Memory B cell (primary cell): ENCODE measurements at places on chromosomes 16 and 17.

- peaks cover 3% of the 10 kb centered on the region for H3K4me1 ChIP-seq
- no peak for DNase-seq
- H3K4me3 ChIP-seq, result no peak overlapping the region
- no peak overlapping the region for H3K27ac ChIP-seq
Measured at GRCh38 chr17:73652886-73653480, 8.7 kb upstream of the SDK2 start.

GRCh38 chr16:56257666-56258342 lies 66.5 kb downstream of the GNAO1 start:
- H3K27ac ChIP-seq, result no peak overlapping the region
- peaks cover 8% of the 10 kb centered on the region for H3K4me1 ChIP-seq
- DNase-seq, result no peak
- H3K27me3 ChIP-seq, result peaks cover 6% of the 10 kb centered on the region
- no peak overlapping the region for H3K4me3 ChIP-seq
- no peaks in the 10 kb centered on the region for H3K36me3 ChIP-seq

- H3K4me1 ChIP-seq, result no peaks in the 10 kb centered on the region
- no peaks in the 10 kb centered on the region for H3K36me3 ChIP-seq
- no peak for DNase-seq
- H3K27ac ChIP-seq, result no peak overlapping the region
- peaks cover 11% of the 10 kb centered on the region for H3K27me3 ChIP-seq
Measured at GRCh38 chr17:78529871-78530670, 47.1 kb downstream of the DNAH17 start.

- H3K4me3 ChIP-seq, result no peak overlapping the region
- H3K36me3 ChIP-seq, result peaks cover 12% of the 10 kb centered on the region
- H3K27ac ChIP-seq, result no peak overlapping the region
- no peaks in the 10 kb centered on the region for H3K27me3 ChIP-seq
Measured at GRCh38 chr17:73401911-73402310, 90.1 kb upstream of the CDC42EP4 start.

DNA sequence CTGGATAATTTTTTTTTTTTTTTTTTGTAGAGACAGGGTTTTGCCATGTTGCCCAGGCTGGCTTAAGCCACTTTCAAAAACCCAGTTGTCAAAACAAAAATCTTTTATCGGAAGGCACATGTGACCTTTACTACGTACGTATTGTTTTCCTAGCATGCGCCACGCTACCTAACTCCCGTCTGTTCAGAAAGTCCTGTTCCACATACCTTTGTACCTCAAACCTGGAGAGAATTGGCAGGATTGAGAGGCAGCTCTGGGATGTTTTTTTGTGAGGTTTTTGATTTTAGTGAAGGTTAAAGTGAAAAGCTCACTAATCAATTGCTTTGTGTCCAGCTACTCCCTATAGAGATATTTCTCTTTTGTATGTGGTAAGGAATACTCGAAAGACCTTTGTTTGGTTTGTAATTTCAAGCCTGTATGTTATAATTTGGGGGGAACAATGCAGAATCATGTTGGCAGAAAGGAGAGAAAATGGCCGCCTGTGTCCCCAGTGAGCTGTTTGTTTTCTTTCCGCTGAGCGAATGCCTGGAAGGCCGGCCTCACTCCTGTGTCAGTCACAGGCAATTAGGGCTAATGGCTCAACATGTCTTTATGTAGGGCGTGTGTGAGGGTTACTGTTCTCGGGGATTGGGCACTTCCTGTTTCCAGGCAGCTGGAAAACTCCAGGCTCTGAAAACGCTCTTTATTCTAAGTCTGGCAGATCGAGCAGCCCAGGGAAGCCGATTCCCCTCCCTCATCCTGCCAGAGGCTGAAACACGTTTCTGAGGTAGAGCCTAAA lies 60.8 kb upstream of the CLEC18A start:
- no peak overlapping the region for H3K4me3 ChIP-seq
- H3K4me1 ChIP-seq, result peaks cover 6% of the 10 kb centered on the region
- H3K36me3 ChIP-seq, result peaks cover 33% of the 10 kb centered on the region
- H3K27me3 ChIP-seq, result no peaks in the 10 kb centered on the region
- no peak for DNase-seq

GRCh38 chr17:72754513-72754912 lies 338.0 kb downstream of the SLC39A11 start:
- no peak for DNase-seq
- H3K36me3 ChIP-seq, result peaks cover 24% of the 10 kb centered on the region
- H3K4me3 ChIP-seq, result no peak overlapping the region

- H3K4me3 ChIP-seq, result peak overlapping the region; percentile 24
- H3K27me3 ChIP-seq, result peaks cover 17% of the 10 kb centered on the region
- H3K27ac ChIP-seq, result no peak overlapping the region
- DNase-seq, result no peak
- peaks cover 4% of the 10 kb centered on the region for H3K36me3 ChIP-seq
Measured at GRCh38 chr16:85326113-85326793, 214.0 kb upstream of the CIBAR2 start.

GRCh38 chr16:10896723-10897122 lies 19.7 kb downstream of the CIITA start:
- DNase-seq, result no peak
- peaks cover 67% of the 10 kb centered on the region for H3K4me1 ChIP-seq
- H3K27ac ChIP-seq, result peak overlapping the region; percentile 87
- peak overlapping the region; percentile 73 for H3K4me3 ChIP-seq
- peaks cover 63% of the 10 kb centered on the region for H3K36me3 ChIP-seq

DNA sequence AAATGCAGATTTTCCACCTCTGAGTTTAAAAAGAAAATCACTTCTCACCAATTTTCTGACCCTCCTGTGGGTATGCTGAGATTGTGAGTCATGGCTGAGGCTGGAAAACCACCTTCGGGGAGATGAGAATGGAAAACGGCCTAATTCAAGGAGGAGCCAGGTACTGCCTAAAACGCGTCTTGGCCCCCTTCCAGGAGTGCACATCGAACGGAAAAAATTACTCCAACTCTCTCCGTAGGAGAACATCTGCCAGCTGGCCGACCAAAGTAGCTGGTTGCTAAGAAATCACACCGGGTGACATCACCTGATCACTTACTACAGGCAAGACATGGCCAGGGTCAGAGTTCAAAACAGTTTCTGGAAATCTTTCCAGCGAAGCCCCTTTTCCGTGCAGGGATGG lies 107.6 kb downstream of the ZNF423 start:
- DNase-seq, result no peak
- H3K4me3 ChIP-seq, result no peak overlapping the region
- no peak overlapping the region for H3K27ac ChIP-seq
- H3K36me3 ChIP-seq, result no peaks in the 10 kb centered on the region

DNA sequence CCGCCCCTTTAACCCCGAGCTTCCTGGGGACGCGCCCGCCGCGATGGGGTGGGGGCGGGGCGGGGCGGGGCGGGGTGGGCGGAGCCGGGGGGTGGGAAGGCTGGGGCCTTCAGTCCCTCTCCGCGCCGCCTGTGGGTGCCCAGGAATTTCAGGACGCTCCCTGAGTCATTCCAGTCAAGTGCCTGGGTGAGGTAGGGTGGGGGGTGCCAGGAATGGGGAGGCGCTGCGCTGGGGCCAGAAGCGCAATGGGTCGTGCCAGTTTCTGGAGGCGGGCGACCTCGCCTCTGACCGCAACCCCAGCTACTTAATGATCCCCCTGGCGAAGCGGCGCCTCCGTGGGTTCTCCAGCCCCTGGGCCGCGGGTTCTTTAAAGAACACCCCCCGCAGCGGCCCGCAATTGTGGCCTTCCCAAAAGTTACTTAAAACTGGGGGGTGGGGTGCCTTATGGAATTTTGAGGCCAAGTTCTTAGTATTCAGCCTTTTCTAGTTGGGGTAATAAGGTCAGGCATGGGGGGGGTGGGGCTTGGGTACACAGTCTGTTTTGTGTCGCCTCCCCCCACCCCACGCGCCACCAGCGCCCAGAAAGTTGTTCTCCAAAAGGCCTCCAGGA lies 826 bp upstream of the GSE1 start:
- H3K4me3 ChIP-seq, result peak overlapping the region; percentile 87
- H3K27me3 ChIP-seq, result no peaks in the 10 kb centered on the region
- H3K4me1 ChIP-seq, result peaks cover 35% of the 10 kb centered on the region
- DNase-seq, result no peak
- peak overlapping the region; percentile 31 for H3K27ac ChIP-seq

DNA sequence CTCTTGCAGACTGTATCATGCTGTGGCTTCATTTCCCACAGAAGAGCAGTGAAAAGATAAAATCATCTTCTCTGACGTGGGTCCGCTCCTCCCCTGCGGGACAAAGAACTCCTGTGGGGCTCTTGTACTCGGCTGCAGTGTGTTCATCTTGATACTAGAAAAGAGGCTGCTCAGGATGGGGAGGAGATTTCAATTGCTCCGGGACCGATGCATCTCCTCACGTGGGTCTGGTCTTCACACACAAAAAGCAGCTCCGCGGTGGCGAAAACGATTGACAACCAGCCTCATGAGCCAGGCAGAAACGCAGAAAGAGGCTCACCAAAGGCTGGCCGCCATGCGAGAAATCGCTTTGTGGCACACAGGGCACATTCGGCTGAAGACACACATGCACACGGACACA lies 14.4 kb upstream of the KCNJ18 start:
- H3K27ac ChIP-seq, result no peak overlapping the region
- no peaks in the 10 kb centered on the region for H3K4me1 ChIP-seq
- no peak for DNase-seq
- no peak overlapping the region for H3K4me3 ChIP-seq
- H3K27me3 ChIP-seq, result no peaks in the 10 kb centered on the region
- peaks cover 2% of the 10 kb centered on the region for H3K36me3 ChIP-seq

DNA sequence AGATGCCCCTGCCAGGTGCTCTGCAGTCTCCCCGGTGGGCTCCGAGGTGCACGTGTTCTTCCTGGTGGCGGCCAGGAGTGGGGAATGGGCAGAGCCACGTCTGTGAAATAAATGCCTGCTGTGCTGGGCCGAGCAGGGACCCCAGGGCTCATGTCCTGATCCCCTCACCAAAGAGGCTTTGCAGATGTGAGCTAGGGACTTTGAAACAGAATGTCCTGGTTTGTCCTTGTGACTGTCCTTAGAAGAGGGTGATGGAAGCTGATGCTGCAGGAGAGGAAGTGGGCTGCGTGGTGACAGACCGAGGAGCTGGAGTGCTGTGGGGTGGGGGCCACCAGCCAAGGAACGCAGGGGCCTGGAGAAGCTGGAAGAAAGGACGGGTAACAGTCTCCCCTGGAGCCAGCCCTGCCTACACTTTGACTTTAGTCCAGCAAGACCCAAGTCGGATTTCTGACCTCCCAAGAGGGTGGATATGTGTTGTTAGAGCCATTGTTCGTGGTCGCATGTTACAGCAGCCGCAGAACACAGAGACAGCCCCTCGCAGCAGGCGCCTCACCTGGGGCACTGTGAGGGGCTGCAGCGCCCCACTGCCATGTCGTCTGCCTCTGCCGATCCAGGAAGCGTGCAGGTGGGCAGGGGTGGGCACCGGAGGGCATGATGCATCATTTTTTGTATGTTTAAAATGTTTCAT lies 217.9 kb upstream of the CIBAR2 start:
- H3K27me3 ChIP-seq, result peaks cover 24% of the 10 kb centered on the region
- no peak for DNase-seq
- peaks cover 13% of the 10 kb centered on the region for H3K4me1 ChIP-seq
- H3K27ac ChIP-seq, result no peak overlapping the region
- no peak overlapping the region for H3K4me3 ChIP-seq
- peaks cover 2% of the 10 kb centered on the region for H3K36me3 ChIP-seq

DNA sequence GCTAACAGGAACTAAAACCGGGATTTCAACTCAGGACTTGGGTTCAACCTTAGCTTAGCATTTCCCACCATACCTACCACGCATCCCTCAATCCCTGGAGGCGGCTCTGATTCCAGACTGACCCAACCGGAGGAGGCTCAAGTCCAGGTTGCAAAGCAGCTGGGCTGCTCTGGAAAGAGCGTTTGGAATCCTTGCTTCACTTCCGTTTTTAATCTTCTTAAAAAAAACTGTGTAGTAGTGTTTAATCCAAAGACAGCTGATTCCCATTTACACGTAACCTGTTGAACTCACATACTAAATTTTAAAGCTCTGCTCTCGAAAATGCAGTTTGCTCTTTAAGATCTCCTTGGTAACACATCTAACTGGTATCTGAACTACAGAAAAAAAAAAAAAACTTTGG lies 50.0 kb downstream of the NXN start:
- no peak overlapping the region for H3K27ac ChIP-seq
- no peaks in the 10 kb centered on the region for H3K4me1 ChIP-seq
- DNase-seq, result no peak
- no peak overlapping the region for H3K4me3 ChIP-seq

DNA sequence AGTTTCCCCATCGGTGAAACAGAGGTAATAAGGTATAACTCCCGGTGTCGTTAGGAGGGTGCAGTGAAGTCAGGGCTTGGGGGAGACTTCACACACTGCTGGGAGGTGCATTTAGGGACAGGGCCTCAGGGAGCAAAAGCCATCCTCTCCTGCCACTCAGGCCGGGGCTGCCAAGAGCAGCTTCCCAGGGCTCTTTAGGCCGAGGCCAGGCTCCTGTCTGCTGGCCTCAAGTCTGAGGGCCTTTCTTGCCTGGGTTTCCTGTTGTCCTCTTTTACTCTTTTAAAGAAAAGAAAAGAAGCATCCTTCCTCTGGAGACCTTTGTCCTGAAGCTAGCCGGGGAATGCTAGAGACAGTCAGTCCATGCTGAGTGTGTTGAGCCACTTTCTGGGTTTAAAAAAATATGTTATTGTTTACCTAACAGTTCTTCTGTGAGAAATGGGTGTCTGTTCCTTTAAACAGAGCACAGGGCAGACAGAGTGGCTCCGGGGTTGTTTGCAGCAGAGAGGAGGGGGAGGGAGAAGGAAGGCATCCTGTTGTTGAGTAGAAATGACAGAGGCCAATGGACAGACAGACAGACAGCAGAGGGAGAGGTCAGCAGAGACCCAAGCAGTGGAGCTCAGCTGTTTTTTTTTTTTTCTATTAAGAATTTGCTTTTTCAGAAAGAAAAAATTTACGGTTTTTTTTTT lies 79.1 kb downstream of the C17orf67 start:
- H3K36me3 ChIP-seq, result no peaks in the 10 kb centered on the region
- H3K4me1 ChIP-seq, result peaks cover 4% of the 10 kb centered on the region
- peaks cover 12% of the 10 kb centered on the region for H3K27me3 ChIP-seq
- no peak for DNase-seq
- no peak overlapping the region for H3K4me3 ChIP-seq
- no peak overlapping the region for H3K27ac ChIP-seq

- H3K4me1 ChIP-seq, result no peaks in the 10 kb centered on the region
- no peak overlapping the region for H3K27ac ChIP-seq
- no peak overlapping the region for H3K4me3 ChIP-seq
- H3K36me3 ChIP-seq, result no peaks in the 10 kb centered on the region
- DNase-seq, result no peak
- H3K27me3 ChIP-seq, result peaks cover 6% of the 10 kb centered on the region
Measured at GRCh38 chr16:10664720-10665126, 30.0 kb downstream of the TEKT5 start.

- no peak overlapping the region for H3K4me3 ChIP-seq
- no peaks in the 10 kb centered on the region for H3K4me1 ChIP-seq
- no peak for DNase-seq
- no peak overlapping the region for H3K27ac ChIP-seq
- no peaks in the 10 kb centered on the region for H3K36me3 ChIP-seq
Measured at GRCh38 chr16:88390735-88391134, 8.0 kb downstream of the ZNF469 start.

DNA sequence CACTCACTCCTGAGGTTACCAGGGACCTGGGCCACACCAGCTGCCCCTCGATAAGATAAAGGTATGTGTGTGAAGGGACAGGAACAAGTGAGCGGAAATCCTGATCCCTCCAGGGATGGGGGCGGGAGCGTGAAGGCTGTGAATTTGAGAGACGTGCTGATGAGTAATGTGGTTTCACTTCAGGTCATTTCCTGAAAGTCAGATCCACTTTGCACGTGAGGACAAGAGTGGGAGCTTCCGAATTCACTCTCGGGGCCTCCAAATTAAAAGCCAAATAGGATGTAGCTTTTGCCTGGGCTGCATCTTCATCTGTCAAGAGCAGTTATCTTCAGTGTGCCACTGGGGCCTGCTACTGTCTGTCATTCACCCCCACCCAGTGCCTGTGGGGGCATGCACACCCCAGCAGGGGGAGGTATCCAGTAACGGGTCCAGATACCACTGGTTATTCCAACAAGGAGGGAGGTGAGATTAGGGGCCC lies 87.4 kb upstream of the LHX1 start:
- no peaks in the 10 kb centered on the region for H3K4me1 ChIP-seq
- H3K27me3 ChIP-seq, result peaks cover 6% of the 10 kb centered on the region
- no peaks in the 10 kb centered on the region for H3K36me3 ChIP-seq
- no peak overlapping the region for H3K27ac ChIP-seq
- H3K4me3 ChIP-seq, result no peak overlapping the region
